ENCODE measurements at places on chromosomes 11 and 22.

GRCh38 chr22:30606455-30607299, at the start of gene TCN2:
Gene TCN2, plus strand, starts transcription at chr22:30607174. Its CDS starts 158 bp downstream, at chr22:30607332.
- peak; percentile 52 for DNase-seq

DNA sequence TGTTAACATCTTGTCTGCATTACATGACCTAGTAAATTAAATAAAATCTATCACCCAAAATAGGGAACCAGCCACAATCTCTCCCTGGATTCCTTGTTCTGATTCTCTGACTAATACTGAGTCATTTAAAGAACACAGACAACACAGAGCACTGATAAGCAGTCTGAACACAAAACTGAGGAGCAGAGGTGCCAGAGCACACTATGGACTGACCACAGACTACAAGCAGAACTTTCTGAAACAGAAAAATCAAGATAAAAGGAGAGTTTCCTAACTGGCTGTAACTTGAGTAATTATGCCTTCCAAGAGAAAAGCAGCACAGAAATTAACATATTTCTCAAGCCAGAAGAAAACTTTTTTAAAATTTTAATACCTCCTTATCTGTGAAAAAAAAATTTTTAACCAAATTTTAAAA, 128.8 kb downstream of the SGSM3 start:
- DNase-seq: no peak

GRCh38 chr11:19499026-19499669, 213.5 kb upstream of the NAV2 start:
- no peak for DNase-seq

DNA sequence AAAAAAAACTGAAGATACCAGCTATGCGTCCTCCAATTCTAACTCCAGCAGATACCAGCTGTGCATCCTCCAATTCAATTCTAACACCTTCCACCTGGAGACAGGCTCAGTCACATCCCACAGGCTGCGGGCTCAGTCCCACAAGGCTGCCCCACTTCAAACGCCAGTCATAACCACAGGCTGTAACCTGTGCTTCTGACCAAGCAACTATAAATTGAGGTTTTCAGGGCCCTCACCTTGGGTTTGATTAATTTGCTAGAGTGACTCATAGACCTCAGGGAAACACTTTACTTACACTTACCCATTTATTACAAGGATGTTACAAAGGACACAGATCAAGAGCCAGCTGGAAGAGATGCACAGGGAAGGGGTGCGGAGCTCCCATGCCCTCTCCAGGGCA, 32.4 kb upstream of the MSANTD2 start:
- peak; percentile 10 for DNase-seq

DNA sequence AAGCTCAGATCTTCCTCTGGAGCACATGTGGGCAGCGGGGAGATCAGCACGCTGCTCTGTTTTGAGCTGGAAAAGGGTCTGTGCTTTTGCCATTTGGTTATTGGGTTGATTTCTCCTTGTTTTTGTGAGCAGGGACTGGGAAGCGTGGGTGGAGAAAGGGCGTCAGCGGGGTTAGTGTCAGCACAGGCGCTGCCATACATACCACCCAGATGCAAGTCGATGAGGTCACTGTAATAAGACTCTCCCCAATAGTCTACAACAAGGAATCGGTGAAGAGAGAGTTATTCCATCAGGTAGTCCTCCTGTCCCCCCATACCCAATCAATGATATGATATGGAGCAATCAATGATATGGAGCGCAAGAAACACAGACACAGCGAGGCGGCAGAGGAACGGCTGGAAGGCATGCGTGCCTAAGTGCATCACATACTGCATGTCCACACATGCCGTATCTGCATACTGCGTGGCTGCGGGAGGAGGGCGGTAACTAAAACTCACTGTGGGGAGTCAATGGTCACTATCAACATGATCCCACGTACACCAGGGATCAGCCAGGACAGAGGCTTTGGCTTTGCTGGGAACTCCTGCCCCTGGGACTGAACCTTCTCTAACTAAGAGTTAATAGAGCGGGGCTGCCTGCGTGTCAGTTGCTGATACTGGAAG, 29.5 kb upstream of the BID start:
- no peak for DNase-seq

DNA sequence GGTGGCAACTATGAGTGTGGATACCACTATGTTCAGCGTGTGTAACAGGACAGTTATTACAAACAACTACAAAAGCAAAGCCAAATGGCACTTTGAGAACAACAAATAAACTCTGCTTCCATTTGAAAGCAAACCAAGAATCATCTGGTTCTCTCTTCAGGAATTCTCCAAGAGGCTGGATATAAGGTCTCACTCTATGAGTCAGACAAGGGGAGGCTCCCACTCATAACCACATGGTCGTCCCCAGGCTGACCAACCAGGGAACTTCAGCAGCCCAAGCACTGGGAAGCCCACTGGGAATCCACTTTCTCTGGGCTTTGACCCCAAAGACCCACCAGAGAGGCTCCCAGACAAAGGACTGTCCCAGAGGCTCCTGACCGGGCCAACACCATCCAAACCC, 35.3 kb downstream of the DGCR2 start:
- no peak for DNase-seq

DNA sequence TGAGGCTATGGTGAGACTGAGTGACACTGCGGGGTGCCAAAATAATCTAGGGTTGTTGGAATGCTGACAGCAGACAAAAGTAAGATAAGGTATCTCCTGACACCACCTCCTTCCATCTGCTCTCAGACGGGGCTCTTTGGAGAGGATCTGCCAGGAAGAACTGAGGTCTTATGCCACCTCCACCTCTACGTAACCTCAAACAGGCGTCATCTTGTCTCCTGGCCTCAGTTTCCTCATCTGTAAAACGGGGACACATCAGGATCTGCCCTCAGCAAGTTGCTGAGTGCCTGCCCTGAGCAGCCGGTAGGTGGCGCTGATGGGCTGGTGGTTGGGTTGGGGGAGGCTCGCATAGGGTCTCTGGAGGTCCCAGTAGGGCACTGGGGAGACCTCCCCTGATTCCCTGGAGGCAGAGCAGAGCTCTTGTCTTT, 1.7 kb upstream of the MYEOV start:
- no peak for DNase-seq

- no peak for DNase-seq
Measured at GRCh38 chr11:29124470-29124869, 892.4 kb downstream of the KCNA4 start.

- no peak for DNase-seq
Measured at GRCh38 chr11:108624196-108624925, 30.8 kb upstream of the EXPH5 start.

Measured in posterior cingulate gyrus (tissue), 11 donors.